Stimulated activated CD4-positive, alpha-beta T cell treated with anti-CD3 and anti-CD28 coated beads, Interleukin-15, amount 100 ng/mL, for 1 hour (primary cell): ENCODE measurements at places on chromosomes 2 and 18.

DNA sequence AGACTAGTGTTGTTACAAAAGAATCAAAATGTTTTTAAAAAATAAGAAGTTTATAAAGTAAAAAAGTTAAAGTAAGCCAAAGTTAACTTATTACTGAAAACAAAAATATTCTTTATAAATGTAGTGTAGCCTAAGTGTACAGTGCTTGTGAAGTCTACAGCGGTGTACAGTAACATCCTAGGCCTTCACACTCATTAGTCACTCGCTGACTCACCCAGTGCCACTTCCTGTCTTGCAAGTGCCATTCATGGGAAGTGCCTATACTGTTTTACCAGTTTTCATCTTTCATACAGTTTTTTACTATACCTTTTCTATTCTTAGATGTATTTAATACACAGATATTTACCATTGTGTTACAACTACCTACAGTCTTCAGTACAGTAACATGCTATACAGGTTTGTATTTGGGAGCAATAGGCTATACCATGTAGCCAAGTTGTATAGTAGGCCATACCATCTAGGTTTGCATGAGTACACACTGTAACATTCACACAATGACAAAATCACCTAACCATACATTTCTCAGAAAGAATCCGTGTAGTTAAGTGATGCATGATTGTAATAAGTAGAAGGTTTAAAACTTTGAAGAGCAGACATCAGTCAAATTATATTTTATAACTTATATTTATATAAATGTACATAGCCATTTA is 13.4 kb downstream of the SERPINB7 start:
- peak; percentile 12 for DNase-seq

GRCh38 chr2:42722320-42723190 is 41.4 kb downstream of the OXER1 start:
- no peak for DNase-seq

DNA sequence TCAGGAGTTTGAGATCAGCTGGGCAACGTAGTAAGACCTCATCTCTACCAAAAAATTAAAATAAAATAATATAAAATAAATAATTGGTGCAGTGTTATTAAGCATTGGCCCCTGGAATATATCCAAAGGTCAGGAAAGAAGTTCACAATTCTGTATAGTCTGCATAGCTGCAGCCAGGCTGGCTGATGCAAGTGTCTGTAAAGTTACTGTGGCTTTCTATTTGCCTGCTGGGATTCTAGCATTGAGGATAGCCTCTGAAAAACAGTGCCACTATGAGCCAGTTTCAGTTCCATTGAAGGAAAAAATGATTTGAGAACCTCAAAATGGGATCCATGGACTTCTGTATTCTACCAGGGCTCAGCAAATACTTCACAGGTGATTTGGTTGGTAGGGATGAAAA is 208.6 kb downstream of the PARD3B start:
- no peak for DNase-seq

DNA sequence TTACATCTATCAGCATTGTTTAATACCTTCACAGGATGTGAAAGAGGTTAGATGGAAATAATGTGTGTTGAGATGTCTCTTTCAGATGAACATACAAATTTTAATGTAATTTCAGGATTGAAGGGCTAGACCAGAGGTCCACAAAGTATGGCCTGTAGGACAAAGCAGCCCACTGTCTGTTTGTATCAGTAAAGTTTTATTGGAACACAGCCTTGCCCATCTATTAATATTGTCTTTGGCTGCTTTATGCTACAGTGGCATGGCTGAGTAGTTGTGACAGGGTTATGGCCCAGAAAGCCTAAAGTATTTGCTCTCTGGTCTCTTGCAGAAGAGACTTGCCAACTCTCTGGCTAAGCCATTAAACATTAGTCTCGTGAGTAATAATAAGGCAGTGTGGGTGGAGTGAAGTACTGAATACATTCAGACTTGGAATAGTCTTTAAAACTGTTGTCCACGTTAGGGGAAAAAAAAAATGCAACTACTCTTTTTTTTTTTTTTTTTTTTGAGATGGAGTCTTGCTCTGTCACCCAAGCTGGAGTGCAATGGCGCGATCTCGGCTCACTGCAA is 74.5 kb upstream of the NOSTRIN start:
- DNase-seq: no peak

GRCh38 chr2:133787207-133787606 is 218.9 kb upstream of the NCKAP5 start:
- DNase-seq: no peak

DNA sequence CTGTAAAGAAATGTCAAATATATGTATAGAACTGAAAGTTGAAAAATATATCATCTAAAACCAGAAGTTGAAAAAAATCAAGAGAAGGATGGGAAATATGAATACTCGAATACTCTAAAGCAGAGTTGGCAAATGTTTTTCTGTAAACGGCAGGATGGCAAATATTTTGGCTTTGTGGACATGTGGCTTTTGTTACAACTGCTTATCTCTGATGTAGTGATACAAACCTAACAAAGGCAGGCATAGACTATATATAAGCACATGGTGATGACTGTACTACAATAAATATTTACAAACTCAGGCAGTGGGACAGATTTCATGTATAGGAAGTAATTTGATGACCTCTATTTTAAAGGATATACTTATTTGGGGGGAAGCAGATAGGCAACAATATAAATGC is 224.6 kb upstream of the LRRTM4 start:
- DNase-seq: no peak

GRCh38 chr2:158893026-158893425 is 75.4 kb upstream of the TANC1 start:
- DNase-seq: no peak

- no peak for DNase-seq
Measured at GRCh38 chr2:172409042-172409441, 18.3 kb upstream of the ITGA6 start.

- DNase-seq: no peak
Measured at GRCh38 chr2:195279840-195280427, 377.1 kb upstream of the SLC39A10 start.

DNA sequence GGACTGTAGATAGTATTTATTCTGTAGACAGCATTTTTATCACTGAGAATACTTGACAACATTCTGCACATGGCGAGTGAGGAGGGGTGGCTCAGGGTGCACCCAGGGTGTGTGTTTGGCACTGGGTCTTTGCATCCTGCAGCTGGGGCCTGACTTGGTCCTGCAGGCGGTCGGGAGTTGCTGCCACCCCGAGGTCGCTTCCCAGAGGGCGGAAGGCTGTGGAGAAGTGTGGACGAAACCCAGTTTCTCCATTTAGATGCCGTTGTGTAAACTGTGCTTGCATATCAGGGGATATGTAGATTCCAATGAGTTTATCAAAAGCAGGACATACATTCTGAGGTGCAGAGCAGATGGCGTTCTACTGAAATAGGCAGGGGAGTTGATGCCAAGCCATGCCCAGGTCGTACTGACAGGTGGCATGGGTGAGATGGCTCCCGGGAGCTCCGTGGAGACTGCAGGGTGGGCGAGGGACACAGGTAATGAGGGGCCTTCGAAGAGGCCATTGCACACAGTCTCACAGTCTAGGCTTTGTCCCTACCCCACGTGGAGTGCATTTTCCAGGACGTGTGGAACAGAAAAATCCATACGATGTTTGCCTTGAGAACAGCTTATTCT is 74.5 kb downstream of the RTP5 start:
- DNase-seq: no peak

DNA sequence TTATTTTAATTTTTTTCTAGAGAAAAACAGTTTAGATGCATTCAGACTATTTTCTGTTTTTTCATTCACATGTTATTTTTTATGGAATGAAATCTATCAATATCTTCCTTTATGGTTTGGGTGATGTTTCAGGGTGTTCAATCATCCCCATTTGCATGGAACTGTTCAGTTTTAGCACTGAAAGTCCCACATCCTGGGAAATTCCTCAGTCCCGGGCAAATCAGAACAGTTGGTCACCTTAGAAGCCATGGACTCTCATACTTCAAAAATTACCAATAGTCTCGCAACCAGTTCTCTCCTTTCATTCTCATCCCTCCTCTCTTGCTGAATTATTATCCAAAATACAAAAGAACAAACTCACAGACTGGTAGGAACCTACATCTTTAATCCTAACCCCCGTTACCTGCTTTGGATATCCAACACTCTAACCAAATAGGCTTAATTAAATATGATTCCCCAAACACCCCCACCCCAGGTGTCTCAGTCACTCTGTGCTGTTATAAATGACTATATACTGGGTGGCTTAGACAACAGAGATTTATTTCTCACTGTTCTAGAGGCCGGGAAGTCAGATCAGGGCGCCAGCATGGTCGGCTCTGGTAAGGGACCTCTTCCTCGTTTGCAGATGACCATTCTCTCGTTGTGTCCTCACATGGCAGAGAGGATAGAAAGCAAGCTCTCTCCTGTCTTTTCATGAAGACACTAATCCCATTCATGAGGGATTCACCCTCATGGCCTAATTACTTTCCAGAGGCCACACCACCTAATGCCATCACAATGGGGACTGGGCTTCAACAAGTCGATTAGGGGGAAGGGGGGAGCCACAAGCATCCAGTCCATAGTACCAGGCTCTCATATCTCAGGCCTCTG is 57.7 kb upstream of the SLC1A4 start:
- DNase-seq: no peak

- DNase-seq: no peak
Measured at GRCh38 chr18:79488311-79489050, 92.8 kb downstream of the NFATC1 start.

GRCh38 chr2:69386360-69386759 is 667 bp downstream of the GFPT1 start:
- DNase-seq: no peak

DNA sequence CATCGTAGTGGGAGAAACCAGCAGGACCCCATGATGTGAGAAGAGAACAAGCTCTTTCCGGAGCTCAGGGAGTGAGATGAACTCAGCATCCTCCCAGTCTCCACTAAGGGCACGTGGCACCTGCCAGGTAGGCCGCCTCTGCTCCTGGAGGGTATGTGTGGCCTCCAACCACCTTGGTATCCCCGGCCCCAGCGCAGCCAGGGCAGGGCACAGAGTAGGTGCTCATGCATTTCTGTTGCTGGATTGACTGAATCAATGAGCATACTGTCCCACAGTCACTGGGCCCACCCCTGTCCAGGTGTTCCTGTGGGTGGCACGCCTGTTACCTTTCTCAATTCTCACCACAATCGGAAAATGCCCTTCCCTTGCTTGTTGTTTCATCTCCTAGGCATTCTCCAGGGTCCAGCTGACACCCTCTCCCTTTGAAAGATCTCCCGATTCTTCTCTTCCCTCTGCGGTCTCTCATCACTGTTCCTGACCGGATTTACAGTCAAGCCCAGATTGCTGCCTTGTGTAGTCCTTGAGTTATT is 138.5 kb upstream of the SMAD2 start:
- no peak for DNase-seq

DNA sequence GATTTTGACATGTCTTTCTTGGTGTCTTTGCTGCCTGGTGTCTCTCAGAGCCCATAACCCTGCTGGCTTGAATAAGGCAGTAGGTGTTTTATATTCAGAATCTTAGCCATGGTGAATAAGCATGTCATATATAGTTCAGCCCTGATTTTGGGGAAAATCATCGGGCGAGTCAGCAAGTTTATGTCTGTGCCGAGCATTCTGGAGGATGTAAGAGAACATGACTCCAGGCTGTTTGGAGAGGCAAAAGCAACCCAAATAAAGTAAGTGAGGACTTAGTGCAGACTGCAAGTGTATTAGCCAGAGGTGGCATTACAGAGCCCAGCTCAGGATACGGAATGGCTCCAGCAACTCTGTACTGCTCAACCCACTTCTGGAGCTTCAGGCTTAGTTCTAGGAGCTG is 50.3 kb downstream of the TCF7L1 start:
- DNase-seq: no peak

DNA sequence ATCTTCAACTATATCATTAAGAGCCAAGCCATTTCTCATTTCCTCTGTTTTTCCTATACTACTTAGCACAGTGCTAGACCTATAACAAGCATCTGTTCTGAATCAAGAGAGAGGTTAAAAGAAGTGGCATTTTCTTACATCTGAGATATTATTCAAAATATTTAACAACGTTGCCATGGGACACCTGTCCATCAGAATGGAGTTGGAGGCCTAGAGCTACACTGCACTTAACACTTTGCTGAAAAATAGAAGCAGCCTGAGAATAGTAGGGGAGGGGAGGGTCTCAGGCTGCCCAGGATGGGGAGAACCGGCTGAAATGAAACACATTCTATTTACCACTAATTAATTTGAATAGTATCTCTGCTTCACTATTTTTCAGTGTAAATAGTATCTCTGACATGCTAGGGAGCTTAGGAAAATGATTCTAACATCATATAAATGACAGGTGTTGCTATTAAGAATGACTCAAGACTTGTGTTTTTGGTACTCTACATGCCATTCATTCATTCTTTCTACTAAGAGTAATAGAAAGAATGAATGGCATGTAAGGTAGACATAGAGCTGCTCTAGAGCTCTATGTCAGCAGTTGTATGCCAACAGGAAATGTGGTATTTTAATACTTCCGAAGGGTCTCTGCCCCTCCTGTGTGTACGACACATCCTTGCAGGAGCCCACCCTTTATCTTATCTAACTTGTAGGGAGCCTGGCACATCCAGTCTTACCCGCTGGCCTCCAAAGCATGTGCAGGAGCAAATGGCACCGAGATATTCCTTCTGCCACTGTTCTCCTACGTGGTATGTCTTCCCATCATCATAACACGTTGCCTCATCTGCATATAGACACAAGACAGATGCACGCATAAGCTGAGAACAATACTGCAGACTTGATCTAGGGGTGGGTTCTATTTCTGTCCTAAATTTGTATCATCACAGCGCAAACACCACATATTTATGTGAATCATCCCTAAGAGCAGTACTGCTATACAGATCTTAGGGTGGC is 52.6 kb downstream of the ATIC start:
- DNase-seq: no peak

- no peak for DNase-seq
Measured at GRCh38 chr2:159513745-159514144, 102.6 kb downstream of the BAZ2B start.

DNA sequence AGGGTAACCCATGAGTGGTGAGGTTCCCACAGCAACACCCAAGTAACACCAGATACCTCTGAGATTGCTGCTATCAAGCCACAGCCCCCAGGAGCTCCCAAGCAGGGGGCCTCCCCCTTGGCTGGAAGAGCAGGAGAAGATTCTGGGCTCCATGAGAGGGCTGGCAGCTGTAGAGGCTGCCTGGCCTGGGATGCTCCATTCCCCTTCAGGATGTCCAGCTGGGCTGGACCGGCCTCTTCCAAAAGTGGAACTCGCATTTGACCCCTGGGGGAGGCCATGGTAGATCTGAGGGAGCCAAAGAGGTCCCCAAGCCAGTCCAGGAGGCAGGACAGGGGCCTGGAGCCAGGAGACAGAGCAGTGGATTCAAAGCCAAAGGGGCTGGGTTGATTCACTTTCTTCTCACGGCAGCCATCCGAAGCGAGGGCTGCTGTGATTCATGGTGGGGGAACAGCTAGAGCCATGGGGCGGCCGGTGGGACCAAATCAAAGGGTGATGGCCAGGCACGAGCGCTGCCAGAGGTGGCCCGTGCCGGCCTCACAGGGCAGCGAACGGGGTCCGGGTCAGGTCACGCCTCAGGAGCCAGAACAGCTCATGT is 95.3 kb upstream of the ID2 start:
- no peak for DNase-seq

GRCh38 chr2:38146907-38147307 is 71.0 kb upstream of the CYP1B1 start:
- no peak for DNase-seq

- DNase-seq: no peak
Measured at GRCh38 chr2:70685771-70686171, 82.2 kb downstream of the ADD2 start.

- no peak for DNase-seq
Measured at GRCh38 chr2:75703589-75704287, 7.0 kb downstream of the GCFC2 start.
